ENCODE measurements at places on chromosomes 5 and 9. TPM values are rescaled to one million over a fixed set of nuclear protein-coding genes. Genes with fewer than 3 reads are reported as not detected.

DNA sequence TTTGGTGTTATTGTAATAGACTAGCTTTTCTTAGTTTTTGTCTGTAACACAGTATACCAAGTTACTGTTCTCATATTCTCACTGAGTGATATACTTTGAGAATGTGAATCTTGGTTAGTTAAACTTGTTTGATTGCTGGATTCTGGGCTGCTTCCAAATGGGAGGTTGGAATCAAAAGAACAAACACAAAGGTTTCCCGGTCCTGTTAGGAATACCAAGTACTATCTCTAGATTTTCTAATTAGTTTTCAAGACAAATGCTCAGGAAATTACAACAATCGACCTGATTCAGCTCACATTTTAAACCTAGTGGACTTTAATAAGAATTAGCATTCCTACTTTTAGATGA is 244.3 kb downstream of the CSNK1G3 start:
- DNase-seq: no peak

IFNA2 gene
- polyA plus RNA-seq: not detected

GRCh38 chr5:174313615-174314014 is 268.1 kb downstream of the NSG2 start:
- no peak for DNase-seq

DNA sequence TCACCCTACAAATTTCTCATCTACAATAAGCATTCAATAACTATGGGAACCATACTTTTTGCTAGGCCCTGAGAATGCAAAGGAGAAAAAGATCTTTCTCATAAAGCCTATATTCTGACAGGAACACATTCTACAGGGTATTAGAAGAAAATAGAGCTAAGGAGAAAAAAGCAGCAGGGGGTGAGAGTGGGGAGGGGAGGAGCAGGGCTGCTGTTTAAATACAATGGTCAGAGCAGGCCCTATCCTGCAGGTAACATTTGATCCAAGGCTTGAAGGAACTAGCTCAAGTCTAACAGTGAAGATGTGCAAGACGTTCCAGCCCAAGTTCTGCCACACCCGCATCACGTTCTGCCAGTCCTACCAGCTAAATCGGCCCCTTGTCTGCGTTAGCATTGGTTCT is 89.7 kb downstream of the ELAVL2 start:
- DNase-seq: no peak

DNA sequence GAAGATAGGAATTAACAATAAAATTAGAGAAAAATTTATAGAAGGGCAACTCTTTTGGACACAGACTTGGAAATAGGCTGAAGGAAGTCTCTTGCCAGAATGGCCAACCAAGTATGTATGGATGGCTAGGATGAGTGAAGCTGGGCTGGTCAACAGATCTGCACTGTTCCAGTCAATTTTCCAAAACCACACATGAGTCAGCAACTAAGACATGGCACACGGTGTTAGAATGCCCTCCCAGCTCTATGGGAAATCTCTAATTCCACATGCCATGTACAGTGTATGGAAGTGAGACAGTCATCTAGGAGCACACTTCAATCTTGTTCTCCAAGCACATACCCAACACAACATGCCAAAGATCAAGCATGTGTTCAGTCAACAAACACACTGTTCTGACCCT is 129.6 kb downstream of the GLIS3 start:
- no peak for DNase-seq

DNA sequence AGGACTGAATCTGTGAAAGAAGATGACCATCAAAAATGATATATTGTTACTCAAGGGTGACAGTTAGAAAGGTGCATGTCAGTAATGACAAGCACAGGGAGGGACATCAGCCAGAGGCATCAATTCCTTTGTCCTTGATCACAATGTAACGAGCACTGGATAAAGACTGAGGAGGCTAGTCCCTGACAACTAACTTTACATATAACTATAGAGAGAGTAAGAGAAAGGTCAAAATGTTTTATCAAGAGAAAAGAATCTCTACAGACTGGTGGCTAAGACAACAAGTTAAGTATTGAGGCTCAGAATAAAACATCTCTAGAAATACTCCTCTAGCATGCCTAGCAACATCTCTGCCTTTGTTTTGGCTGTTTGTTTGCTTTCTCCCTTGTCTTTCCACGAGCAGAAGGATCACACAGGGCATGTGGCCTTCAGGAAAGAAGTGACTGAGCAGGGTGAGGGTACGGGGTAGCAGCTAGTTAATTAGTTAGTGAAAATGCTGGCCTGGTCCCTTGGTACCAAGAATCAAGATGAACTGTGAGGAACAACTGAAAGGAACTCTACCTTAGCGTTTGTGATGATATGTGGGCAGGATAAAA is 724.1 kb upstream of the MEF2C start:
- DNase-seq: no peak

DNA sequence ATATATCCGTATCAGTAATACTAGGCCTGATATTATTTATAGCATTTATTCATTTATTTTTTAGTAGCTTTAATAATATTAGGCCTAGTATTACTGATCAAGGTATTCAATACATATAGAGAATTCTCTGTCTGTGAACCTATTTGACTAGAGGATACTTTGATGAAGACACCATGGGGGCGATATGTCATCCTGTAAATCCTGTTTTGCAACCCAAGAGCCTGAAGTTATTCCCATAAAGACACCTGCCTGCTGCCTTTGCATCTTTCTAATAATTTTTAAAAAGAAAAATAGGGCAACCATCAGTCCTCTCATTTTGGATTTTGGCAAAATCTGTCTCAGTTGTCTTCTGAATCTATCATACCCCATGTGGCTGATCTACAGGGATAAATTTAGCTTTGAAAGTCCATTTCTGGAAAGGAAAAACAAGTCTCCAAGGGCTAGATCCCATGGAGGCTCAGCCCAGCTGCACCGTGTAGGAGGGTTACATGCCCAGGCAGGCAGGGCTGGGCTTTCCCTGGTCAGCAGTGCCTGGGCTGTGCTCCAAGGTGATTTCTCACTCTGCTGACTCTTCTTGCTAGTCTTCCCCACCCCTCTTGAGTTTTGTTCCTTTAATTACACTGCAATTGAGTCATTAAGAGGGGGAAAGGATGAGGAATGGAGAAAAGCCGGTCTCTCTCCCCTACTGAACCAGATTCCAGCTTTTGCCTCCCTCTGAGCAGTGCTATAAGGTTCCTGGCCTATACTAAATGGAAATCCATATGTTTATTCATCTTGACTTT is 169.0 kb downstream of the TRIM32 start:
- DNase-seq: no peak

DNA sequence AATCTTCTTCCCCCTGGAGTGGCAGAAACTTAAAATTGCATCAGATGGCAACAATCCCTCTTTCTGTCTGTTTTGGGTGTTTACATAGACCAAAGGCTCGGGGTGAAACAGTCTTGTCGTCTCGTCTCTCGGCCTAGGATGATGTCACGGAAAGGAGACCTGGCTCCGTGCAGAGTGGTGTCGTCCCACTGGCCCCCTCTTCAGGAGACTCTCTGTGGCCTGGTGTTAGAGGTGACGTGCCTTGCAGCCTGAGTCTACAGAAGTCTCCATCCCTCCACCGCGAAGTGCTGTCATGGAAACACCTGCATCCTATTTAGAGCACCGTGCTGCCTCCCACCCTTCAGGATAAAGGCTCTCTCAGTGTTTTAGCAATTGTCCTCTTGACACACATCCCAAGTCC is 409.7 kb downstream of the IRX1 start:
- DNase-seq: no peak

DNA sequence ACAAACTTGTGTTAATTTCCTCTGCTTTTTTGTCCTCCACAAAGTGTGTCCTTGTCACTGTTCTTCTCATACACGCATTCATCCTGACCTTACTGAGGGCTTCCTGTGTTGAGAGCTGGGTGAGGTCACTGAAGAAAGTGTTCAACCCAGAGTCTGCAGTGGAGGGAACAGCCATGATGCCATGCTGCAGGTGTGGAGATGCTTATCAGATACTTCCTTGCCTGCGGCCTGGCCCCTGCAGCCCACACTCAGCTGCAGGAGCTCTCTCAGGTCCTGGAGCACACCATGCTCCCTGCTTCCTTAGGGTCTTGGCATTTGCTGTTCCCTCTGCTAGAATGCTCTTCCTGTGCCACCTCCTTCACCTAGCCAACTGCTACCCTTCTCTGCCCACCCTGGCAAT is 108.1 kb upstream of the SPRY4 start:
- no peak for DNase-seq

- DNase-seq: no peak
These were observed 334.4 kb downstream of the ARHGEF28 start for GRCh38 chr5:73960426-73960825.

GRCh38 chr9:114097613-114098020 is 1.5 kb downstream of the KIF12 start:
- DNase-seq: no peak

NR5A1 gene
- 0.05 TPM for polyA plus RNA-seq

ANGPTL2 gene
- 15.3 TPM for polyA plus RNA-seq

- no peak for DNase-seq
These were observed 32.4 kb upstream of the CYFIP2 start for GRCh38 chr5:157233515-157233914.

- DNase-seq: no peak
These were observed 432.3 kb upstream of the DAB2 start for GRCh38 chr5:39857041-39857440.

- DNase-seq: no peak
These were observed 93.6 kb downstream of the TTLL11 start for GRCh38 chr9:121999556-121999955.

DNA sequence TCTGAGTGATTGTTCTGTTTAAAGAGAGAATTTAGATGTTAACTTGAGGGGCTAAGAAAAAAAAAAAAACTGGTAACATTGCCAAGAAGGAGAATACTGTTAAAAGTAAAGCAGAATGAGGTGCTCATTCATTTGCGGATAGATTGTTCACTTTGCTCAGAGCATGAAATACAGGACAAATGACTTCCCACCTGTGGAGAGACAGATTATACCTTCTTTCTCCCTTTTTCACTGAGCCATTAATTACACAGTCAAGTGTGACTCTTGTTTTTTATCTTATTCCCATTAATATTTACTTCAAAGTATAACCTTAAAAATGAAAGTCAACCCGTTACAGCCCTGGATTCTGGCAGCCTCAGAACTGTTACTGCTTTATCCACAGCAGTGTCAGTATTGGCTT is 264.5 kb downstream of the TAF11L14 start:
- no peak for DNase-seq

PCDHGB7 gene
- 14.0 TPM for polyA plus RNA-seq

LCN2 gene
- polyA plus RNA-seq: 0.29 TPM

DNA sequence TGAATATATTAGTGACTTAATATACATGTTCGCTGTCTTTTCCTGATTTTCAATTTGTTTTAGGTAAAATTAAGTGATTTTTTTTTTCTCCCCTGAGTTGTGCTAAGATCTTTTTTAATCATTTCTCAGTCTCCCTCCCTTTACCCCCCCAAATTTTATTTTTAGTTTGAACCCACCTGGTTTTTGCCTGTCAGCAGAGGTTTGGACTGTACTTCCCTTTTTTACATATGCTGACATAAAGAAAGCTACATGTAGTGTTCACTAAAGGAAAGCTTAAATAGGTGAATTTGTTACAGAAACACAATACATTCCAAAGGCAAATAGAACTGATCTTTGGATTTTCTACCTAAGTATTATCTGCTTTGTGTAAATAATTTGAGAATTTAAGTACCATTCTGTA is 82.2 kb downstream of the IPO11 start:
- DNase-seq: no peak

ADRA1B gene
- 2.7 TPM for polyA plus RNA-seq

DNA sequence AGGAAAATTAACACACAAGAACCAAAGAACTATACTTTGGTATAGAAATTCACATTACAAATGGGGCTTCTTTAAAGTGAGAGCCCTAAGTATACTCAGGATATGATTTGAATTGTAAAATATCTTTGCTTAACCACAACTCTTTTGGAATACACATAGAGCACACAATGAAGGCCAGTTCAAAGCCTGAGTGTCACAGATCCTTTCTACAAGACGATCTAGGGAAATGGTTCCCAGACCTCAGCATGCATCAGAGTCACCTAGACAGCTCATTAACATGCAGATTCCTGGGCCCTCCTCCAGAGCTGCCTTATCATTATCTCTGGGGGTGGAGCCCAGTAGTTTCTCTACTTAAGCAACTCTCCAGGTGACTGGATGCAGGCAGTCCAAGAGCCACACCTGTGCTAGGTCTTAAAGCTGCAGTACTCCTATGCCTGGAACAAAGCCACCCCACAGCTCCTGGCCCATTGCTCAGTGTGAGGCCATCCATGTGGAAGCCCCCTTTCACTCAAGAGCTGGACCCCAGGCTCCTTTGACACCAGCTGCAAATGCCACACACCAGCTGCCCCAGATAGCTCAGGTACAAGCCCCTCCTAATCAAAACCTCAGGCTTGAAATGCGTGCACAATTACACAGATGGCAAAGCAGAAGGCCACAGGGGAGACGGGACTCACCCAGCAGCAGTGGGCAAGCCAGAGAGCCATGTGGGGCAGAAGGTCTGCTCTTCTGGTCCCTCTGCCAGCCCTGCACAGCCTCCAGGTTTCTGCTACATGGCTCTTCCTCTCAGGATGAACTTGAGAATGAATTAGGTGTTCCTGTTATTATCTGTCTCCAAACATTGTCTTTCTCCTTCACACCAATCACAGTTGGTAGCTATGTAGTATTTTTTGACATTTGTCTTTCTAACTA is 106.1 kb downstream of the SH3TC2 start:
- DNase-seq: no peak

NDUFAF2 gene
- 35.9 TPM for polyA plus RNA-seq

DNA sequence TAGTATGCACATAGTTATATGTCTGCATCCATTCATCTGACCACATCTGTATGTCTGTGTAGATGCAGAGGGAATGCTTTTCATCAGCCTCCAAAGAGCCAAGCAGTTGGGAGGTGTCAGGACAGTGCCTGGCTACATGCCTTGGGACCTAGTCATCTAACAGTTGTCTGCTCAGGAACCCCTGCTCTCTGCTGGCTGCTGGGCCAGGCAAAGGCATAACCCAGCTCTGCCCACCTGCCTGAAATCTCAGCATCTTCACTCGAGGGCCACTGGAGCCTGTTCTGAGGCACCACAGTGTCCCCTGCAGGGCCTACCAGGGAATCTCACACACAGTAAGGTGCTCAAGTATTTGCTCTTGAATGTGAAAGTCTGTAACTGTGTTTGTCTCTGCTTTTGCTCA is 3.7 kb downstream of the C9orf50 start:
- no peak for DNase-seq

GRCh38 chr9:20562051-20562450 is 60.2 kb downstream of the MLLT3 start:
- no peak for DNase-seq

IFNK gene
- polyA plus RNA-seq: not detected

SPINK13 gene
- polyA plus RNA-seq: 0.79 TPM

DNA sequence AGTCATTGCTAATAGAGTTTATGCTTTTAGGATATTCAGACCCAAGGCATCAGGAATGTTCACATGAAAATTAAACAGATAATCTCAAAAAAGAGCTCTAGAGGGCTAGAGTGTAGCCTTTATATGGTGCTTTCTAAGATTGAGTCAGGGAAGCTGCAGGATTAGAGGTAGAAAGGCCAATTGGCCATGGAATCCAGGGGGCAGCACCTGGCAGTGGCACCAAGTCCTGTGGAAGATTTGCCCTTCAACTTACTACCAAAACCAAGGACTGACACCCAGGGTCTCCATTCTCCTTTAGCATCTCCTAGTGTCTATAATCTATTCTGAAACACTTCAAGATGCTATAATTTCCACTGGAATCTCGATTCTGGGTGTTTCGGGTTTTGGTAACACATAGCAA is 112.4 kb downstream of the ACER2 start:
- DNase-seq: no peak
